Heart left ventricle (tissue), 16 donors: ENCODE measurements at places on chromosomes 6 and 20.

- no peaks in the 10 kb centered on the region for H3K36me3 ChIP-seq
- H3K4me1 ChIP-seq, result no peaks in the 10 kb centered on the region
- H3K27ac ChIP-seq, result no peak overlapping the region
- no peaks in the 10 kb centered on the region for H3K27me3 ChIP-seq
Observed at GRCh38 chr20:7657569-7657968, 282.7 kb downstream of the HAO1 start.

DNA sequence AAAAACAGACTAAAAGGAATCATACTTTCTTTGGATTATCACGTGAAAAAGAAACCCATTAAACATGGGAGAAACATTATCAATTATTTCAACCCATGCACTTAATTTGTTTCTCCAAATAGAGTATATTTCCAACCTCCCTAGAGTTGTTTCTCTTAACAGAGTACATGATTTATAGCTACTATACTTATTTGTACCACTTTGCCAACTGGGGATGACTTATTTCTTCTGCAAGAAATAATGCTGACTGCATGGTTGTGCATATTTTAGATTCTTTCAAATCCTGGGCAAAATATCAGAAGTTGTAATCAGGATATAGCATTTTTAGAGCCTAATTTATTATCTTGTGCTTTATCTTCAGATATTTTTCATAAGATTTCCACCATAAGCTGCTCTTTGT is 629.1 kb upstream of the EYS start:
- H3K4me1 ChIP-seq, result no peaks in the 10 kb centered on the region
- no peaks in the 10 kb centered on the region for H3K27me3 ChIP-seq
- no peak for DNase-seq
- H3K27ac ChIP-seq, result no peak overlapping the region

GRCh38 chr6:155270561-155271091 is 6.8 kb downstream of the CLDN20 start:
- H3K36me3 ChIP-seq, result no peaks in the 10 kb centered on the region
- no peak overlapping the region for H3K4me3 ChIP-seq
- DNase-seq, result no peak
- no peaks in the 10 kb centered on the region for H3K27me3 ChIP-seq
- peaks cover 36% of the 10 kb centered on the region for H3K4me1 ChIP-seq

DNA sequence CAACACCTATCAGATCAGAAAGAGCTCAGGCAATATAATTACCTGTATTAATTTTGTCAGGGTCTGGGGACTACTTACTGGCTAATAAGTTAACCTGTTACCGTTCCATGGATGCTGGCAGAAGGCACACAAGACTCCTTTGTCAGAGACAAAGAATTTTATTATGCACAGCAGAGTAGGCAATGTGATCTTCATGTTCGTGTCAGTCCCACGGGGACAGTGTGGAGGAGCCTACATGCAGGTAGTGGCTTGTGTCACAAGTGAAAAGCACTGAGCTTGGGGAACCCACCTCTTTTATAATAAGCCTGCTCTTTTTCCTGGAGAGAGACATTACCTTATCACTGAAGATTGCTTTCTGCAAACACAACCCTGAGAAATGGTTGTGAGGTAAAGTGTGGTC is 96.9 kb downstream of the CD164 start:
- H3K27me3 ChIP-seq, result no peaks in the 10 kb centered on the region
- H3K27ac ChIP-seq, result no peak overlapping the region
- no peaks in the 10 kb centered on the region for H3K4me1 ChIP-seq
- no peak overlapping the region for H3K4me3 ChIP-seq
- DNase-seq, result no peak
